NCI-H524 treated with DMSO at 0.1 percent for 48 hours (cell line): ENCODE measurements at places on chromosomes 11 and 22.
A peak's percentile ranks its signal among the peaks of the same experiment; 100 is the strongest.

GRCh38 chr22:46107089-46107664, 43.1 kb upstream of the PPARA start:
- DNase-seq = peak; percentile 25

- no peak for DNase-seq
Measured at GRCh38 chr22:37174964-37175363, 13.1 kb downstream of the C1QTNF6 start.

DNA sequence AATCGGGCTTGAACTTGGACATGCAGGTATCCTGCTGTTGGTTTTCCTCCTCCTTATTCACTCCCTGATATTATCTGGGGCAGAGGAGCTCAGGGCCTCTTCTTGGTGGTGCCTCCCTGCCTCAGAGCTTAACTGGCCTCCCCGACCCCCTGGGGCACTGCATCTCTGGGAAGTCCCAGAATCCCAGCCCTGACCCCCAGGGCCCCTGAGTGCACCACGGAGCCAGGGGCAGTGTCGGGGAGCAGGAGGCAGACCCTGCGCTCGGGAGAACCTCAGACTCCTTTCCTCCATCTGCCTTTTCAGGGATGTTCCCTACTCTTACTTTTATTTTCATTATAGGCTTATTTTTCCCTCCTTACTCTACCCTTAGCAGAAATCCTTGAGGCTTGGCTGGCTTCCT, 537.0 kb downstream of the BRD1 start:
- no peak for DNase-seq

- DNase-seq = no peak
Measured at GRCh38 chr11:85627332-85627997, at the start of gene DLG2. Gene DLG2, minus strand, starts transcription at chr11:85627344.

GRCh38 chr11:789943-790342, at the start of gene CEND1:
Gene CEND1, minus strand, starts transcription at chr11:790090. Its CDS starts 1,514 bp downstream, at chr11:788576.
- DNase-seq = no peak

DNA sequence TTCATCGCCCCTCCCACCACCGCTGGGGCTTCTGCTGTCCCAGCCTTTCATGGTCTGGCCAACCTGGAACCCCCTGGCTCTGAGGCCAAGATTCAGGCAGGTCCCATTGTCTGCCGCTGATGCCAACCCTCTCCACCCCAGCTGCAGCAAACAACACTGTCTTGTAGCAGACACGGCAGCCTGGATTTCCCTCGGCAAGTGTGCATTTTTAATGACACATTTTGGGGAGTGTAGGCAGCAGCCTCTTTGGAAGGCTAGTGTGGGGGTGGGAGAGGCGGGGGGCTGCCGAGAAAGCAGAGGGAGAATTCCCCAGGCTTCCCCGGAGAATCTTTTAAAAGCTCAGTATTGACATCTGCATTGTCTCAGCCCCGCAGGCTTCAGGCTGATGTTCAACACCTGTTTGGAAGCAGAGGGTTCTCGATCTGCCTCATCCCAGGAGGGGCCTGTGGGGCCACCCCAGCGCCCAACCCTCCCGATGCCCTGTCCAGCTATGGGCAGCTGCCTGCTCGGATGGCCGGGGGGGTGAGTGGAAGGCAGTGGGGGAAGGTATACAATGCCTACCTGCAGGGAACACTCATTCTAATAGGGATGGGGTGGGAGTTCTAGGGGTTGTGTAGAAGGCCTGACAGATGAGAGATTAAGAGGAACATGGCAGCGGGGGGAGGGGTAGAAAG, 41.5 kb downstream of the NECTIN1 start:
- no peak for DNase-seq

- DNase-seq = no peak
Measured at GRCh38 chr22:29205594-29206371, at the start of gene EMID1. Gene EMID1, plus strand, starts transcription at chr22:29205896. Its CDS starts 143 bp downstream, at chr22:29206039.

DNA sequence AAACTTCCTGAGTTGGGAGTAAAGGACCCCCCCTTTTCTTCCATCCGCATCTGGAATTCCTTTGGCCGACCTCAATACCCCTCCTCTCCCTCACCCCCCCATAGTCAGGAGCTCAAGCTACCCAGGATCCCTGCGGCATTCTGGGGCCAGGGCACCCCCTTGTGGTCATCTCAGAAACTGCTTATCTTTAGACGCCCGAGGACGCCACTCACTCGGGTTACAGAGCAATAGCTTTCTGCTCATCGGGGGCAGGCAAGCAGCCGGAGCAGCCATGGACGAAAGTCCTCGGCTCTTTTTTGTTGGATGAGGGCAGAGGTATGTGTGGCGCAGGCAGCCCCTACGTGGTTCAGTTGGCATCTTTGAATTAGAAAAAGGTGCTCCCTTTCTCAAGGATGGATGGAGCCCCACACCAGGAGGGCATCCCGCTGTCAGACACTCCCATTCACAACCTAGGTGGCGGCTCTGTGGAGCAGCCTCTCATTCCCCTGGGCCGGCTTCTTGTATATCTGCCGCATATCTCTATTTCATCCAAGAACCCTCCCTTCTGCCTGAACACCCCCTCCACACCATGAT, 2.3 kb downstream of the C1QTNF5 start:
- DNase-seq = no peak
